ENCODE measurements at places on chromosomes 7 and 10.

DNA sequence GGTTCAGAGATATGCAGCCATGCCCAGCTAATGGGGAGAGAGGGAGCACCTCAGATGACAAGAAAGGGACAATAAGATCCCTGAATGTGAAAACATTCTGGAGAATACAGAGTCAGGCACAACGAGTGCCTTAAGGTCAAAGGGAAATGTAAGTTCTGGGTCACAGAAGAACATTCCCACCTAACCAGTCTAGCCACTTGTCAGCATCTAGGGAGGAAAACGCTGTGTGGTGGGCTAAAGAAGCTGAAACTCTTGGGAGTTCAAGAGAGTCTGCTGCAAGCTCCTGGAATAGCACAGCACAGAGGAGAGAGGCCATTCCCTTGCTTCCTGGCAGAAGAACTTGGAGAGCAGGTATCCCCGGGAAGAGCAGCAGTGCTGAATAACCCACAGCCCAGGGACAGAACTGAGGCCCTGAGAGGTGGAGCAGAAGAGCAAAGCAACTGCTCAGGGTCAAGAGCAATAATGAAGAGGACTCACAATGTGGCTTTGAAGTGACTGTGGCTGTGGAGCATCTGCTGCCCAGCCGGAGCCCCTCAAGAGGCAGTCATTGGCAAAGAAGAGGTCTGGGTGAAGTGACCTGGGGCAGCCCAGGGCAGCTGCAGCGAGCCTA, 182.3 kb downstream of the NPSR1 start:
- peak; percentile 70 for DNase-seq

DNA sequence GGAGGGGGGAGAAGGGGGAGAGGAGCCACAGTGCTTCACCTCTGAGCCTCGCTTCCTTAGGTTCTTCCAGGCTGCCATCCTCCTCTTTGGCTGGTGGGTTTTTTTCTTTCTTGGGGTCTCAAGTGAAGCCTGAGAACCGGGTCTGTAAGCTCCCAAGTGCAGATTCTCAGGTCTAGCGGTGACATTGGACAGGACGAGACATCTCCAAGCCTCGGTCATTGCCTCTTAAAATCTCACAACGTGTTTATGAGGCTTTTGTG, 817 bp upstream of the IL15RA start:
- no peak for DNase-seq

GRCh38 chr7:50856806-50857205, 74.1 kb upstream of the GRB10 start:
- DNase-seq: no peak

DNA sequence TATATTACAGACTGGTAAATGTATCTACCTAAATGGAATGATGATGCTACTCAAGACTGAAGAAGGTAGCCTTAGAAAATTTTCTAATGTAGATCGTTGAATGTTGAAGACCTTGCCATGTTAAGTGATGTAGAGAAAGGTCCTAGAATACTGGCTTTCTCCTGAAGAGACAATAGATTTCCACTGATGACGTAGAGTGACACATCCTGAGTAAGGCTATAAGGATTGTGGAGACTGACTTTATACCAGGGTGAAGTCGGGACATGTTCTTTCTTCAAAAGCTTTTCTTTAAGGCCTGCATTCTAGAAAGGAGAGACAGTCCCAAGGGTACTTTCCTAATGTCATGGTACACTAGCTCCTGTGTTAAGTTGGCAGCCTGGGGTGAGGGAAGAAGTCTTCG, 58.6 kb downstream of the PCDH15 start:
- no peak for DNase-seq

GRCh38 chr7:36589391-36589790, 134.9 kb downstream of the AOAH start:
- DNase-seq: no peak

DNA sequence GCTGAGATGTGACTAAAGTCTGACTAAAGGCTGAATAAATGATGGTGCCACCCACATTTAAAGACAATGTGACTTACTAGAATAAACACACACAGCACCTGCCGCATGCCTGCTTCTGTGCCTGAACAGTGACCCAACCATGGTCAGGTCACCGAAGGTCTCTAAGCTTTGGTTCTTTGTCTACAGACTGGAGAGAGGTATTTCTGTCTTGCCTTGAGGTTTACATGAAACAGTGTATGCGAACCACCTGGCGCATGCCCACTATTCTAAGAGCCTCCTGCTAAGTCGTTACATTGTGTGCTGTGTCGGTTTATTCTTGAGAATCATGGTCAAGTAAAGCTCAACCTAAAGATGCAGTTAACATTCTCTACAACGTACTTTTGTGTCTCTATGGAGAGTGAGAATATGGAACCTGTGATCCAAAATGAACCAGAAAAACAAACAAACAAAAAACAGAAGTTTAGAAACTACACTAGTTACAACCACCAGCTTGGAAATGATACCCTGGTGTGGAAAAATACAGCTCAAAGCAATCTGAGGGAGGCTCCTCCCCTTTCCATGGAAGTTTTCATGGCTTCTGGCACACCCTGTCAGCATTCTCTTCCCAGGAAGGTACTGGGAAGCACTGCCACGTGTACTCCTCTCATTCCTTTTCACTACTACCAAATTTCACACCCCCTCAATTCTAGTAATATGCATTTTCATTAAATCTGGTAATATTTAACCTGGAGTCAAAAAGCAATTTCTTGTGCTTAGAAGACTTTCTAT, 40.0 kb downstream of the VOPP1 start:
- no peak for DNase-seq

- DNase-seq: no peak
Measured at GRCh38 chr7:1954366-1955004, 278.3 kb downstream of the MAD1L1 start.

- DNase-seq: peak; percentile 87
Measured at GRCh38 chr10:60172363-60172990, 217.2 kb downstream of the ANK3 start.

DNA sequence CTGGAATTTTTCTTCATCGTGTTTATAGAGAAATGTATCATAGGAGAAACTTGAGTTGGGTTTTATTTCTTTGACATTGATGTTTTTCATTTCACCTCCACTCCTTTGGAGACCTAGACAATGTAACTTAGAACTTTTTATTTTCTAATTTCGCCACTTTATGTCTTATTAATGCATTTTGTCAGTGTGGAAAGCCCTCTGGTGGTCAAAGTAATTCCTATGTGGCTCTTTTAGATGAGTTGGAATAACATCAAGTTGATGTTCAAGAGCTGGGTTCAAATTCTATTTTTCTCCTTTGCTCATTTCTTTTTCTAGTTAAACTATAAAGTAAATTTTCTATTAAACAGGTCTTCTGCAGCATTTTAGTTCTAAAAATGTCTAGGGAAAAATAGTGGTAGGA, 478.6 kb downstream of the LRMDA start:
- DNase-seq: peak; percentile 27

DNA sequence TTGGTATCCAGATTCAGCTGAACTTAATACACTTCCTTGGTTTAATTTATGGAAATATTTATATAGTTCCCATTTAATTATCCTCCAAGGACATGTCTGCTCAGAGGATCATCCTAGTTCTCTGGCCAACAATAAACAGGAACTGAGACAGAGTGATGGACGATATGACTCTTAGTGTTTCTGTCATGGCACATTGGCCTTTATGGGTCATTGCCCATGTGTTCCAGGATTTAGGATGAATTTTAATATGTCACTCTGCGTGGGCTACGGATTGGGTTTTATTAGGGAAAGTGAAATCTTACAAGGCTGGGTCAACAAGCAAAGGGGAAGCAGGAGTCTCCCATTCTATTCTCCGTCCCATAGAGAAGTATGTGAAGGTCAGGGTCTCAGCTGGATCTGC, 18.8 kb upstream of the TNPO3 start:
- DNase-seq: no peak

- DNase-seq: no peak
Measured at GRCh38 chr10:84176351-84176750, 2.8 kb downstream of the GPR15LG start.

- no peak for DNase-seq
Measured at GRCh38 chr10:1417574-1417973, 319.8 kb downstream of the ADARB2 start.

DNA sequence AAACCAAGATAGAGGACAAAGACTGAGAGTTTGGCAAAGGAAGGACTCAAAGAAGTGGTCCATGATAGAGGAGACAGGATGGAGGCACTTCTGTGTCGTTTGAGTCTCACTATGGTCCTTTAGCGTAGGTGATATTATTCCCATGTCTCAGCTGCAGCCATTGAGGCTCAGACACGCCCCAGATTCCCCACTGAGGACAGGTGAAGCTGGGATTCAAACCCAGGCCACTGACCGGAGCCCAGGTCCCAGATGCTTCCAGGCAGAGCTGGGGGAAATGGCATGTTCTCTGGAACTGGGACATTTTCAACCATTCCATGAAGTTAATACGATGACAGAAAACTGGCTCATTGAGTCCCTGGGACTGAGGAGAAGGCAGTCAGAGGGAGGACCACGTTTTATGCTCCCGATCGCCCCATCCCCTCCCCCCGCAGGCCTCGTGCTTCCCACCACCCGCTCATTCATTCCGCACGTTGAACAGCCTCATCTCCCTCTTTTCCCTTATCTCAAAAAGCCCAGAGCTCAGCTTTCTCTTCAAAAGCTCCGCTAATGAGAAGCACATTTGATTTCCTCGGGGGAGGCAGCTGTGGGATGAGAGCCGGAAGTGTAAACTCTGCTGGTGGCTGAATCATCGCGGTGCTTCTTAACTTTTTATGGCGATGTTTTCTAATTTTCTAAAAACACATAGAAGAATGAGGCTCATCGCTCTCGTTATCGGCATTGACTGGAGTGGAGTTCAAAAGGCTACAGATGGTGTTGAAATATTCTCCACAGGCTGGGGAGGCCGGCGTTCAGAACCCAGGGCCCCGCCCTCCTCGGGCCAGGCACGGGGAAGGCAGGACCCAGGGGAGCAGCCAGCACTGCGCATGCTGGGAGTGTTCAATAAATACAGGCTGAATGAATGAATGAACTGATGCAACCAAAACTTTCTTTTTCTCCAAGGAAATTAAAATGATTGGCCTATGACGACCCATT, 64.0 kb downstream of the OAT start:
- peak; percentile 80 for DNase-seq

DNA sequence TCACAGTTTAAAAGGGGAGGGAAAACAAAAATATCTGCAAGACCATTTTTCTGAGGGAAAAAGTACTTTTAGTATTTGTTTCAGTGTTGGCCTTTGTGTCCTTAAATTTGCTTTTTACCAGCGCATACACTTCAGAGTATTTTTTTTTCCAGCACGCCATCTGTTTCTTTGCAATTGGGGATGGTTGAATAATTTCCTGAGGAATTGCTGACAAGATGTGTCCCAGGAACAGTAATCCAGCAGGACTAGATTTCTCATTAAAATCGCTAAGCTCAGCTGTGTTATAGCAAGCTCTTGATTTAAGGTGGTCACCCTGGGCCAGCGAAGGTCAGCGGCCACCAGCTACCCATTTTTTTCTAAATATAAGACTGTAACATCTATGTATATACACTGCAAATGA, 156.9 kb upstream of the RHOBTB1 start:
- DNase-seq: no peak

DNA sequence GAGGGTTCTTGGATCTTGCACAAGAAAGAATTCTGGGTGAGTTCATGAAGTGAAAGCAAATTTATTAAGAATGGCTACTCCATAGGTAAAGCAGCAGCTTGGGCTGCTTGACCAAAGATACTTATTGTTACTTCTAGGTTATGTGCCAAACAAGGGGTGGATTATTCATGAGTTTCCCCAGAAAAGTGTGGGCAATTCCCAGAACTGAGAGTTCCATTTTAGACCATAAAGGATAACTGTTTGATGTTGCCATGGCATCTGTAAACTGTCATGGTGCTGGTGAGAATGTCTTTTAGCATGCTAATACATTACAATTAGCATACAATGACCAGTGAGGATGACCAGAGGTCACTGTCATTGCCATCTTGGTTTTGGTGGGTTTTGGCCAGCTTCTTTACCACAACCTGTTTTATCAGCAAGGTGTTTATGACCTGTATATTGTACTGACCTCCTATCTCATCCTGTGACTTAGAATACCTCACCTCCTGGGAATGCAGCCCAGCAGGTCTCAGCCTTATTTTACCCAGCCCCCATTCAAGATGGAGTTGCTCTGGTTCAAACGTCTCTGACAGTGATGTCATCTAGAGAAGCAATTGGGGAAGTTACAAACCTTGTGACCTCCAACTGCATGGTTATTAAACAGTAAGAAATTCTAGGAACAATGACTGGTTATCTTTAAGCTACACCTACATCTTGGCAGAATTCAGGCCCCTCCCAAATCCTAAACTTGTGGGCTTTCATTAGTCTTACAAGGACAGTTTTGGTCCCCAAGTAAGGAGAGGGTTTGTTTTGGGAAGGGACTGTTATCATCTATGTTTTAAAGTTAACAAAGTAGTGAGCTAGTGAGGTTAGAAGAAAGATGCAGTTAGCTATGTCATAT, 48.0 kb upstream of the INHBA start:
- DNase-seq: no peak

DNA sequence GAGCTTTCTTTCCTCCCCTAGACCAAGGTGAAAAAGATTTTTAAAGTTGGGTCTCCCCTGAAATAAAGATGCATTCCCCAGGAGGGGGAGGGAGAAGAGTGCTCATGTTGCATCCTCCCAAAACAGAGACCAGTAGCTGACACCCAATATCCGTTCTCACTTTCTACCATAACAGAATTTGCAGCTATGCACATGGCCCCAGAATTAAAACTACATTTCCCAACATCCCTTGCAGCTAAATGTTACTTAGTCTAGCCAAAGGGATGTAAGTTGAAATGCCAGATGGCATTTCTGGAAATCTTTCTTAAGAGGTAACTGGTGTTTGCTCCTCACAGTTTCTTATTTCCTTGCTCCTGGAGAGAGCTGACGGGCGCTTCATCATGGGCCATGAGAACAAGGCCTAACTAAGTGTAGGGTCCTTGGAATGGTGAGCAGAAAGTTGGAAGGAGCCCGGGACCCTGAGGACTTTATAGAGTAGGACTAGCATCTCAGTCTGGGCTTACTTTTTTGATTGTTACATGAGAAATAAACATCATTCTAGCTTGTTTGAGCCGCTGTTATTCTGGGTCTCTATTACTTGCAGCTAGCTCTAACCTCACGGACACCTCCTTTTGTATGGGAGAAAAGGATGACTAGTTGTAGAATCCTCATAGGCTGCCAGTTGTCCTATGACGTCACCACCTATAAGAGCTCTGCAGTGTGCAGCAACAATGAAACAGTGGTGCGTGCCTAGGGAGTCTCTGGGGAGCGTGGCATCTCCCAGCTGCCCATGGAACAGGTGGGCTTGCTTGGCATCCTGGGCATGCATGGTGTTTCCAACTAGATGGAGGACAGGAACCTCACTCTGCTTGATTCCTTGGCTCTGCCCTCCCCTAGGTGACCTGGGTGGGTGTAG, 46.1 kb upstream of the EXOC6 start:
- DNase-seq: peak; percentile 18

- peak; percentile 13 for DNase-seq
Measured at GRCh38 chr7:8278183-8278582, 16.2 kb upstream of the ICA1 start.

- DNase-seq: no peak
Measured at GRCh38 chr7:14806891-14807290, 95.7 kb downstream of the DGKB start.

- peak; percentile 94 for DNase-seq
Measured at GRCh38 chr10:3805201-3805790, 20.3 kb upstream of the KLF6 start.

Data from DMS53 (cell line).